Ascending aorta (tissue), 2 donors: ENCODE measurements at places on chromosomes 13 and 19. TPM values are rescaled to one million over a fixed set of nuclear protein-coding genes. Genes with fewer than 3 reads are reported as not detected.

- peak; percentile 71 for DNase-seq
Measured at GRCh38 chr19:10565028-10565566, 713 bp downstream of the KRI1 start.

DNA sequence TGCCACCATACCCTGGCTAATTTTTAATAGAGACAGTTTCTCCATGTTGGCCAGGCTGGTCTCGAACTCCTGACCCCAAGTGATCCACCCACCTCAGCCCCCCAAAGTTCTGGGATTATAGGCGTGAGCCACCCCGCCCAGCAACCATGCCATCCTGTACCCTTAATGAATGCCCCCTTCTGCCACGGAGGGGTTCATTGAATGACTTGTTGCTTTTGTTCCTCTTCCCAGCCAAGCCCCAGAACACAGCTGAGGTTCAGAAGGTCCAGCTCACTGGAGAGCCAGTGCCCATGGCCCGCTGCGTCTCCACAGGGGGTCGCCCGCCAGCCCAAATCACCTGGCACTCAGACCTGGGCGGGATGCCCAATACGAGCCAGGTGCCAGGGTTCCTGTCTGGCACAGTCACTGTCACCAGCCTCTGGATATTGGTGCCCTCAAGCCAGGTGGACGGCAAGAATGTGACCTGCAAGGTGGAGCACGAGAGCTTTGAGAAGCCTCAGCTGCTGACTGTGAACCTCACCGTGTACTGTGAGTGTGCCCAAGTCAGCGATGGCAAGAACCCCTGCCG lies 6.0 kb downstream of the PVR start:
- no peak for DNase-seq

DNA sequence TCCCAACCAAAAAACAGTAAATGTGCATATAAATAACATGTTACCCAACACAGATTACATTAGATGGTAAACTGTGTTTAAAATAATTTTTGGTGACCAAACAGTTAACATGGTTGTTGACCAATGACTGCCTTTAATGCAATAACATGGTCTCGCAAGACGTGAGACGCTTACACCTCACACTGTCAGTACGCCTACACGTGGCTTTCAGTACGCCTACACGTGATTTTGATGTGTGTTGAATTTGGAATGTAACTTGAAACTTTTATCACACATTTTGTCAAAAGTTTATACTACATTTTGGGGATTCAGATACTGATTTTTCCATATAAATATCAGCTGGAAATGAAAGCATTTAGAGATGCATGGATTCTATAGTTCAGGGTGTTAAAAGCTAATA lies 32.0 kb downstream of the SLC7A9 start:
- DNase-seq: no peak

DNA sequence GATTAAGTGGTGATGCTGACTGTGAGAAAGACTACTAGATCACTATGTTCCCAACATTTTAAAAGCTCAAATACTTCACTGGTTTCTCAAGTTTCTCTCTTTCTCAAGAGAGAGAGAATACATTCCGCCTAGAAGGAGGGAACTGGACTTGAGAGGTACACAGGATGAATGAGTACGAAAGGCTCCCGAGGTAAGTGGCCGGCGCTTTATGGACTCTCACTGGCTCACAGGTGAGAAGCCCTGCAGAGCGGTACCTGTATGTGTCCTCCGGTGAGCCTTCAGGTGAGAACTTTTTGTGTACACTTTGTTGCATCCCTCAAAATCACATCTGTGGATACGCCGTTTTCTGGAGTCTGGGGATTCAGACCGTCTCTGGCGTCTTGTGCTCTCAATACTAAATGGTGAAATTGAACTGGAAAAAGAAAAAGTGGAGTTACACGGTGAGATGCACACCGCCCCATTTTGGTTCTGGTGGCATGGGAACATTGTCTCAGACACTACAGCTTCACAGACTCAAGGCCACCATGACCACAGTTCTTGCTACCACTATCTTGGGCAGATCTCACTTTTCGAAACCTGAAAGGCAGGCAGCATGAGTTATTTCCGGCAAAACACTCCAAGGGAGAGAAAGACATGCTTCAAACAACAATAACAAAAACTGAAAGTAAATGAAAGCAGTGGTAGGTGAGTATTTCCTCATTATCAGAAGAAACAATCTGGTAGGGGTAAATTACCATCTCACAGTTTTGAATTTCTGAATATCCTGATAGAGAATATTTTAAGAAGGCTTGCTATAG lies 418.9 kb downstream of the KLF12 start:
- no peak for DNase-seq

GRCh38 chr13:102558029-102558428 lies 38.8 kb upstream of the TPP2 start:
- DNase-seq: no peak

DNA sequence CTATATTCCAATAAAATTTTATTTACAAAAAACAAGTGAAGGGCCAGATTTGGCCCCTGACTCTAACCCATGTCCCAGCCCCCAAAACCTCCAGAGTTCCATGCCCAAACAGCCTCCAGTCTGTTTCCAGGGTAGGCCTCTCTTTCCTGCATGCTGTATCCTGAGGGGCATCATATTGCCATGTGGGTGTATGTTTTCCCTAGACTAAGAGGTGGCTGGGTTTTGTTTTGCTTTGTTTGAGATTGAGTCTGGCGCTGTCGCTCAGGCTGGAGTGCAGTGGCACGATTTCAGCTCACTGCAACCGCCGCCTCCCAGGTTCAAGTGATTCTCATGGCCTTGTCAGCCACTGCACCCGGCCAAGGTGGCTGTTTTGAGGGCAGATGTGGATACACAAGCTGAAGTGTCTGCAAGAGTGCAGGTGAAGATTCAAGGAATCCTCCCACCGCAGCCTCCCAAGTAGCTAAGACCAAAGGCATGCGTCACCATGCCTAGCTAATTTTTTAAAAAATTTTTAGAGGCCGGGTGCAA lies 23.6 kb upstream of the LSM14A start:
- no peak for DNase-seq

LHB gene
- not detected for total RNA-seq

DNA sequence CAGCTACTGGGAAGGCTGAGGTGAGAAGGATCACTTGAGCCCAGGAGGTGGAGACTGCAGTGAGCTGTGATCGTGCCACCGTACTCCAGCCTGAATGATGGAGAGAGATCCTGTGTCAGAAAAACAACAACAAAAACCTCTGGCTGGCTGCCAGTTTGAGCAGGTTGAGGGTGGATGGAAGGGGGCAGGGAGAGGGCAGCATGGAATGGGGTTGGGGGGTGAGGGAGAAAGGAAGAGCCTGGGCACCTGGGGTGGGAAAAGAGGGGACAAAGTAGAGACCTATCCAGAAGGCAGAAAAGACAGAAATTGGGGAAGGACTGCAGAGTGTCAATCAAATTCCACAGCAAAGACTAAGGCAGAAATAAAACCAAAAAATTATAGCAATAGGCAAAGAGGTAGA lies 4.7 kb downstream of the SLC1A5 start:
- no peak for DNase-seq

DNA sequence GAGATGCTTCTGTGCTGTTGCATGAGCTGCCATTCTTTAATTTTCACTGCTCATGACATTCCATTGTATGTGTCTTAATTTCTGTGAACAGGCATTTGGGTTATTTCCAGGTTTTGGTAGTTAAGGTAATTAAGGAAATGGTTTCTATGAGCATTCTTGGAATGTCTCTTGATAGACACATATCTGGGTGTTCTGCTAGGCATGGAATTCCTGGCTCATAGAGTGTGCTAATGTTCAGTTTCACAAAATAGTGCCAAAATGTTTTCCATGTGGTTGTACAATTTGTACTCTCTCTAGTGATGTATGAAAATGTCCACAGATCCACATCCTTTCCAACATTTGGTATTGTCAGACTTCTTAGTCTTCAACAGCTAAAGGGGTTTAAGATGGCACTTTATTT lies 680.9 kb upstream of the SGCG start:
- no peak for DNase-seq

GTPBP3 gene
- total RNA-seq: 256 TPM

GRCh38 chr19:48465215-48465614 lies 4.0 kb upstream of the CYTH2 start:
- no peak for DNase-seq

CLEC11A gene
- total RNA-seq: not detected
